ENCODE measurements at places on chromosomes 5 and 9.
A peak's percentile ranks its signal among the peaks of the same experiment; 100 is the strongest.

GRCh38 chr5:52956014-52956413, 33.1 kb upstream of the ITGA2 start:
- no peak for DNase-seq

- peak; percentile 90 for DNase-seq
These were observed at the start of gene BTF3 for GRCh38 chr5:73498057-73498992. BTF3 (plus strand) TSS chr5:73498442; CDS start chr5:73498668, 226 bp downstream.

DNA sequence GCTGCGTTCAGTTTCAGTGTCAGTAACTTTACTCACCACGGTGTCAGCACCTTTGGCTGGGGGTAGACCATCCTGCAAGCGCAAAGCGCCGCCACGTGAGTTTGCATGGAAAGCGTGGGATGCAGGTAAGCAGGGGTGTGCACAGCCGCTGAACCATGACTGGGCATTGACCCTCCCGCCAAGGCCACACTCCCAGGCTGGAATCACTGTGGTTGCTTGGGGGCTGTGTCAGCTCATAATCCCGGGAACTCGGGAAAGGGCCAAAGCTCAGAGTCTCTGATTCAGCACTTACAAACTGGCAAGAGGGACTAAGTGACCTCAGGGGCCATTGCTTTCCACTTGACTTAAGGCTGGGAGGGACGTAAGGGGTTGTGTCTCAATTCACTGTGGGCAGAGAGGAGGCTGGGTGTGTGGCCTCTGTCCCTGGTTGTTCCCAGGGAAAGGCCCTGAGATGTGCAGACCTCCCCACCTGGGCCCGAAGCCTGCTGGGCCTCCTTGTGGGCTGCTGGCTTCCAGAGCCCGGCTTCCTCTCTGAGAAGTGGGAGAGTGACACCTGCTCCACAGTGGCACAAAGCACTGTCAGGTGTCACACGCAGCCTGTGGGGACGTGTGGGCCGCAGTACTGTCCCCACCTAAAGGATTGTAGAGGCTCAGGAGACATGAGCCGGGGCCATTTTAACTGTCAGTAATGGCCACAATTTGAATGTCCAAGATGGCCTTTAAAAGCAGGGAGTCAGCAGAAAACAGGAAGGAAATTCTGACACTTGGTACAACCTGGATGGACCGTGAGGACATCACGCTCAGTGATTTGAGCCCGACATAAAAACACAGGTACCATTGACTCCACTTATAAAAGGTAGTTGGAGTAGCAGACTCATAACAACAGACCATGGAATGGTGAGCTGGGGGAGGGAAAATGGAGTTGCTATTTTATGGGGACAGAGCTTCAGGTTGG, 16.7 kb downstream of the ABO start:
- DNase-seq, result no peak

DNA sequence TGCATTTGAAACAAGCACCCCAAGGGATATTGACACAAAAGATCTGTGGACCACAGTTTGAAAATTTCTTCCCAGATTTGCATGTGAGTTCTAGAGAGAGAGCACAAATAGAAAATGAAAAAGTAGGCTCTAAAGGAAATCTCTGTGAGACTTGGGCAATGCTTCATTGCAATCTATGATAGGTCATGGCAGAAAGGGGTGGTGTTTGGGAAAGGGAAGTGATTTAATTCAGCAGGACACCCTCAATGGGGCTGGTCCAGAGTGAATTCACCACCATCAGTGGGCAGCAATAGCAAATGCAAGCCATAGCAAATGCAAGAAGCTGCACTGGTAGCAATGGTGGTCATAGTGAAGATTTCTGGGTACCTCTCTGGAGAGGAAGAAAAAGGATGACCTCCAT, 58.1 kb downstream of the ANKRD55 start:
- DNase-seq, result no peak

DNA sequence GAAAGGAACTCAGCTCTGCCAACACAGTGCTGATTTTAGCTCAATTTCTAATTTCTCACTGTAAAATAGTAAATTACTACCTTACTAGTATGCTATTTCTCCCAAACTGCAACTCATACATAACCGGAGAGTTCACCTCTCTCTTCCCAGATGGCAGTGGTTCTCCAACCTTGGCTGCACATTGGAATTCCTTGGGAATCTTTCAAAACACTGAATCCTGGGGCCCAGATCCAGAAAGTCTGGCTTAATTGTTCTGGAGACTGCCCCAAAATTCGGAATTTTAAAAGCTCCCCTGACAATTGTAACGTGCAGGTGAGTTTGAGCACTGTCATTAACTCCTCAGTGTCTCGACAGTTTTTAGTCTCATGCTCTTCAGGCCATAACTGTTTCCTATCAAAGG, 100.3 kb downstream of the SLC1A3 start:
- DNase-seq, result no peak

- no peak for DNase-seq
These were observed 135.0 kb upstream of the LHFPL2 start for GRCh38 chr5:78783434-78784130.

Measured in activated CD4-positive, alpha-beta T cell treated with anti-CD3 and anti-CD28 coated beads, Interleukin-2, amount 50 U/mL, for 4 hours (primary cell).